ENCODE measurements at places on chromosomes 12 and 14. TPM values are rescaled to one million over a fixed set of nuclear protein-coding genes. Genes with fewer than 3 reads are reported as not detected.

GRCh38 chr14:100173353-100173752 lies 13.9 kb upstream of the DEGS2 start:
- no peaks in the 10 kb centered on the region for H3K4me1 ChIP-seq
- H3K27ac ChIP-seq: no peak overlapping the region
- H3K27me3 ChIP-seq: no peaks in the 10 kb centered on the region
- no peak overlapping the region for H3K4me3 ChIP-seq
- DNase-seq: no peak
- no peaks in the 10 kb centered on the region for H3K36me3 ChIP-seq

DNA sequence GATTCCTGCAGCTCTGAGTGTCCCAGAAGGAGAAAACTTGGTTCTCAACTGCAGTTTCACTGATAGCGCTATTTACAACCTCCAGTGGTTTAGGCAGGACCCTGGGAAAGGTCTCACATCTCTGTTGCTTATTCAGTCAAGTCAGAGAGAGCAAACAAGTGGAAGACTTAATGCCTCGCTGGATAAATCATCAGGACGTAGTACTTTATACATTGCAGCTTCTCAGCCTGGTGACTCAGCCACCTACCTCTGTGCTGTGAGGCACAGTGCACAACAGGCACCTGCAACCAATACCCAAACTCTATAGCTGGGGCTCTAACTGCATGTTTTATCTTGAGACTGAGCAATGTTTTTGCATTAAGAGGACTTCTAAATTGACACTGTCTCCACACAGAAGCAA lies 379.2 kb upstream of the OR4E1 start:
- H3K27ac ChIP-seq: no peak overlapping the region
- no peaks in the 10 kb centered on the region for H3K36me3 ChIP-seq
- H3K27me3 ChIP-seq: no peaks in the 10 kb centered on the region

DNA sequence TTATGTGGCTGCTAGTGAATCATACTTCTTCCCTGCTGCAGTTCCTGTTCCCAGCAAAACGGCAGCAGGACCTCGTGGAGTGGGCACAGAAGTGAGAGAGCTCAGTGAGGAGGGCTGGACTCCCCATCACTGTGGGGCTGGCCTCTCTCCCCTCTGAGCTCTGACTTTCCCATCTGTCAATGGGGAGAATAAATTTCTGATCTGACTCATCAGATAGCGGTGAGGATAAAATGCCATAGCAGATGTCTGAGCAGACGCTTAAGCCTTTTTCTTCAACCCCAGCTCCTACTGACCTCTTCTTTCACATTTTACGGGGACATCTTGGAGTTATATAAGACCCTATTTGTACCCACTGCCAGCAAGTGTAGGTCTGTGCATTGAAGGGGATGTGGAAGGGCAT lies 116.6 kb downstream of the CRACR2A start:
- no peaks in the 10 kb centered on the region for H3K36me3 ChIP-seq
- no peak overlapping the region for H3K4me3 ChIP-seq
- no peak overlapping the region for H3K27ac ChIP-seq
- DNase-seq: no peak

DNA sequence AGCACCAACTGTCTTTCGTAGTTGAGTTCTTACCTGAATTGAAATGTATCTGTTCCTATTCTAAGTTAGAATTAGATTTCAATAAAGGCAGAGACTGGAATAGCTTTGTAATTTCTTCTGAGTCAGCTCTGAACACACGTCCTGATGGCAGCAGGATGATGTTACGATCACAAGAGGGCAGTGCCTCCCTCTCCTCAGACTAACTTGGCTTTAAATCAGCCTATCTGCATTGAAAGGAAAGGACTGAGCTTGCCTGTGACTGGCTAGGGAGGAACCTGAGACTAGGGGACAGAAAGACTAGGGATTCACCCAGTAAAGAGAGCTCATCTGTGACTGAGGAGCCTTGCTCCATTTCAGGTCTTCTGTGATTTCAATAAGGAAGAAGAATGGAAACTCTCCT lies 323.7 kb upstream of the OR4E1 start:
- H3K4me1 ChIP-seq: no peaks in the 10 kb centered on the region
- H3K27ac ChIP-seq: no peak overlapping the region
- DNase-seq: no peak
- H3K4me3 ChIP-seq: no peak overlapping the region

DNA sequence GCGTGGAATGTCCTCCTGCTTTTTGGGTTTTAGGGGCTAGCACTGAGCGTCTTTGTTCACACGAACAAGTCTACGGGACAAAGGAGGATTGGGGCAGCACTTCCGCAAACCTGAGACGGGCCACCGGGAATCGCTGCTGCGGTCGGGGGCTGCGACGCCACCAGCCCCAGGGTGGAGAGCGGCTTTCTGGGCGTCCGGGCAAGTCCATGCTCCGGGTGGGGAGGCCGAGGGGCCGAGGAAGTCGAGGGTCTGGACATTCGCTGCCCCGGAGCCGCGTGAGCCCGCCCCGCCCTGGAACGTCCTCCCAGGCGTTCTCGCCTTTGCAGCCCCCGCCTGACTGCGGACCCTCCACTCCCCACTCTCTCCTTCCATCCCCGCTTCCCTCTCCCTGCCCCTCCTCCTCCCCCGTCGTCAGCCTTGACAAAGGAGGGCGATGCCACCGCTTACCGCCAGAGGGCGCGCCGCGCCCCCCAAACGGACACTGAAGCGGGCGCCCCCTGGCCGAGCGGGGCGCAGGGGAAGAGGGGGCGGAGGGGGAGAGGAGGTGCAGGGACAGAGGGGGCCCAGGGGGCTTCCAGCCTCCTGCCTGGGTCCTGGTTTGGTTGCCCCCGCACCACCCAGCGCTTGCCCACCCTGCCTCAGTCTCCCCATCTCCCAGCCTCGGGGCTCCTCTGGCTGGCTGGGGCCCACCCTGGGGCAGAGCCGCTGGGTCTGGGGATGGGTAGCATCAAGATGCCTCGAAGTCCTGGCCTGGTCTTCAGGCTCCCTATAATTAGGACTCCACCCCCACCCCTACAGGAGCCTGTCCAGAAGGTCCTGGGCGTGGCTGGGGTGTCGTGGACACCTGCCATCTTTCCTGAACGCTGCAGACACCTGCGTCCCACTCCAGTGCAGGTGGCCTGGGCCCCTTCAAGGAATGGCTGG lies 39.1 kb upstream of the INF2 start:
- peak; percentile 85 for DNase-seq
- no peaks in the 10 kb centered on the region for H3K36me3 ChIP-seq
- peak overlapping the region; percentile 23 for H3K4me3 ChIP-seq
- no peak overlapping the region for H3K27ac ChIP-seq
- peaks cover 10% of the 10 kb centered on the region for H3K4me1 ChIP-seq

Gene JPH4
- 1.3 TPM for total RNA-seq

- no peak overlapping the region for H3K4me3 ChIP-seq
- H3K36me3 ChIP-seq: no peaks in the 10 kb centered on the region
These were observed 189.2 kb downstream of the LRIG3 start for GRCh38 chr12:58731096-58731495.

- no peak overlapping the region for H3K4me3 ChIP-seq
- H3K27me3 ChIP-seq: no peaks in the 10 kb centered on the region
- no peaks in the 10 kb centered on the region for H3K36me3 ChIP-seq
- H3K27ac ChIP-seq: no peak overlapping the region
These were observed 179.4 kb downstream of the ERC1 start for GRCh38 chr12:1170411-1170810.

DNA sequence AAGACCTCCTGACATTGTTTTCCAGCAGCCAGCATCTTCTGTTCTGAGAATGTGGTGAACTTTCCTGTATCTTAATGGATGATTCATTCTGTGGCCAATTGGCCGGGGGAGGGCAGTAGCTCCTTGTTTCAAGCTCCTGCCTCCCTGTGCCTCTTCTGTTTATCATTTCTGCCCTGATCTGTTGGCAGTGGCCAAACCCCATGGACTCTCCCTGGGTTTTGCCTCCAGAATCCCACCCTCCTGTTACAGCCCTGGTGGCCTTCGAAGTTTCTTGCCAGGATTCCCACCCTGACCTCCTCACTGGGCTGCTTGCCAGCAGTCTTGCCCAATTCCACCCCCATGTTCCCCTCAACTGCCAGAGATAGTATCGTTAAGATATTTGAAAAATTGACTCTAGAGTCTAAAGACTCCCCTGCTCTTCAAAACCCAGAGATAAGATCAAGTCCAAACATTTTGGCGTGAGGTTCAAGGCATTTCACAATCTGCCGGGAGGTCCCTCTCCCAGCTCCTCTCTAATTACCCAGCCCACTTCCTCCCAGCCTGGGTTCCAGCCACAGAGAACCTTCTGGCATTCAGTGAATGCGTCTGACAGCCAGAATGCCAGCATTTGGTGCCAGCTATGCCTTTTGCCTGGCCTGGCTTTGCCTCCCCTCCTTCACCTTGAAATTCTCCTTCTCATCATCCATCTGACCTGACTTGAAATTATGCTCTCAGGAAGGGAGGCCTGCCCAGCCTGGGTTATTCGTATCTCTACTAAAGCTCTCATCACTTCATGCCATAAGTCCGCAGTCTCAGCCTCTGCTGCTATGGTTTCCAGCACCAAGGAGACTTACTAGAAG lies 37.7 kb upstream of the TXNRD1 start:
- no peaks in the 10 kb centered on the region for H3K36me3 ChIP-seq
- DNase-seq: peak; percentile 60
- no peak overlapping the region for H3K4me3 ChIP-seq
- peaks cover 9% of the 10 kb centered on the region for H3K4me1 ChIP-seq
- peak overlapping the region; percentile 69 for H3K27ac ChIP-seq
- H3K27me3 ChIP-seq: no peaks in the 10 kb centered on the region

Gene INHBC
- not detected for total RNA-seq
